G401 (cell line): ENCODE measurements at places on chromosomes 5 and 9.

DNA sequence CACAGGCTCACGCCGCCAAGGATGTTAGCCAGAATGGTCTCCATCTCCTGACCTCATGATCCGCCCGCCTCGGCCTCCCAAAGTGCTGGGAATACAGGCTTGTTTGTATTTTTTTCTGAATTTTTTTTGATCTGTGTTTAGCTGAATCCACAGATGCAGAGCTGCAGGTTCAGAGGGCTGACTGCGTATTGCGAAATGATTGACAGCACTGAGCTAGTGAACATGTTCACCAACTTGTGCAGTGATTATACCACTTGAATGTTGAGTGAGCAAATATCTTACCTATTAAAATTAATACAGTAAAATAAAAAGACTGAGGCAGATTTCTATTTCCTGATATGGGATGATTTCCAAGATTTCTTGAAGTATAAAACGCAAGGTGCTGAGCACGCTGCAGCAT, 123.1 kb upstream of the PHYKPL start:
- no peak for DNase-seq

DNA sequence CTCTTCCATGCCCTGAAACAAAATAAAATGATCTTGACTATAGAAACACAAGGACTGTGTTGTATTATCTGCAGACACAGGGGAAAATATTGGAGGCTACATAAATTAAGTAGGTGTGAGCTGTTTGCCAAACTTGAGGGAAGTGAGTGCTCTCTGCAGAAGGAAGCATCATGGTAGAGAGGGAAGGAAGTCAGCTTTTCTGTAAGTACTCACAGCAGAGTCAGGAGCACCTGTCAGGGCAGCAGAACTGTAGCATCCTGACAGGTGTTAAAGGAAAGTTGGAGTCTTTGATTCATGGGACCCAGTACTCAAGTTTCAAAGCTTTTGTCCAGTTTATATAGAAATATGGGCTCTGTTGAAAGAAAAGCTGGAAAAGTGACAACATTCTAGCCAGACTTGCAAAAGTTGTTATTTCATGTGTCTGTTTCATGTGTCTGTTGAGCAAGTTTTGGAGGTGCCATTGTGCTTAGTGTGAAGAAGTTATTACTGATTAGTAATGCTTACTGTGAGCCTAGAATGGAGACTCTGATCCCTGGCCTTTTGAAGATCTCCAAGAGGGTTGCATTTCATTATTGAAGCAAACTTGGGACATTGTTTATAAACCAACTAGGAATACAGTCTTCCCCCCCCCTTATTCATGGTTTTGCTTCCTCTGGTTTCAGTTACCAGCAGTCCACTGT, 194.7 kb downstream of the SPATA31D1 start:
- DNase-seq, result no peak

GRCh38 chr5:402615-403359, 40.2 kb upstream of the EXOC3 start:
- no peak for DNase-seq

GRCh38 chr5:133421394-133421793, 190.9 kb downstream of the FSTL4 start:
- peak; percentile 16 for DNase-seq

DNA sequence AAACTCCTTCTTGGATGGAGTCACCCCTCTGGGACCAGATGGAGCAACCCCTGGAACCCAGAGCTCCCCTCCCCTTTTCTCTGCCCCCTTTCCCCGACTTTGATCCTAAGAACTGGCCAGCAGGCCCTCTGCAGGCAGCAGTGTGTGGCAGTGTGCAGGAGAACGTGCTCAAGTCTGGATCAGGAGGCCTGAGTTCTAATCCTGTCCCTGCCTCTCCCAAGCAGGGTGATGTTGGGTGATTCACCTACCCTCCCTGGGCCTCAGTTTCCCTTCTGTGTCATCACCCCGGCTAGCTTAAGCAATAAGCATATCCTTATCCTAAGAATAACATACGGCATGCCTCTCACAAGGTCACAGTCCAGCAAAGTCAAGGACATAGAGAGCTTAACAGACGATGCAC, 67.6 kb downstream of the C9orf50 start:
- no peak for DNase-seq

DNA sequence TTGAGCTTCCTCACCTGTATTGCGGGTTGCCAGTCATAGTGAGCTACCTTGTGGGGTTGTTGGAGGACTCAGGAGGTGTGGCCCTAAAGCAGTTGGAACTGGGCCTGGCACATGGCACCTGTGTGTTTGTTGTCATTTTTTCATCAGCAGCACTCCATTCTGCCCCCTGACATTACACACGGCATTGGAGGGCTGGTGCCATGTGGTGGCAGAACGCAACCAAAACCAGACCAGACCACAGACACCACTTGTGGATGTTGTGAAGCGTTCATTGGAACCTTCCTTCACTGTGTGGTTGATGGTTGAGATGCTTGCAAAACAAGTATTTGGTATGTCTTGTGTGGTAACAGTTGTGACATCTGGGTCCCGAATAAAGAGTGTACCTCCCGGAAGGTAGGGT, 113.2 kb upstream of the ERCC6L2 start:
- DNase-seq, result no peak

- DNase-seq, result no peak
Measured at GRCh38 chr5:154761046-154761736, 6.0 kb downstream of the LARP1 start.

DNA sequence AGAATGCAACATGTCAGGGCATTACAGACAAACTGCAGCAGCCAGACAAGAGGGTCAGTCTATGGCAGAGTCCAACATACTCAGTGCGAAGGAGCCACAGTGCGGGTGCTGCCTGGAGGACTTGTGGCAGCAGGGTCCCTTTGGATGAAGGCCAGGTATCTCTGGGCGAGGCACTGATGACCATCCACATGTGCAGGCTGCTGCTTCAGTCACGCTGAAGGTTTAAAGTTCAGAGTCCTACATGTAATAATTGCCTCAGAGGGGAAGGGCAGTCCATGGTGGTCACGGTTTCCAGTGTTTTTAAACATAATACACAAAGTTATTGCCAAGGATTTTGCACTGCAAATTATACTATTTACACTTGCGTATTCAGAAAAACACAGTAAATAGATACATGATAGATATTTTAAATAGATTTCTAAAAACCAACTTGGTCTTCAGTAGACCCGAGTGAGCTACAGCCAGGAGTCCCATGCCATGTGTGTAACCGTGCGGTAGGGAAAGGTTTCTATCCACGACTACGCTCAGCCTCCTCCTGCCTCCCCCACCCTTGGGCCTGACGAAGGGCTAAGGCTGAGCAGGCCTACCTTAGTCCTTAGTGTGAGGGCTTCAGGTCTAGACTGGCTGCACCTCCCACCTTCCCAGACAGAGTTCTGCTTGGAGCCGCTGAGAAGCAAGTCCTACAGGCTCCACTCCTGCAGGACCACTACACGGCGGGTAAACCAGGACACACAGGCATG, 76.2 kb downstream of the GPR21 start:
- DNase-seq, result no peak

DNA sequence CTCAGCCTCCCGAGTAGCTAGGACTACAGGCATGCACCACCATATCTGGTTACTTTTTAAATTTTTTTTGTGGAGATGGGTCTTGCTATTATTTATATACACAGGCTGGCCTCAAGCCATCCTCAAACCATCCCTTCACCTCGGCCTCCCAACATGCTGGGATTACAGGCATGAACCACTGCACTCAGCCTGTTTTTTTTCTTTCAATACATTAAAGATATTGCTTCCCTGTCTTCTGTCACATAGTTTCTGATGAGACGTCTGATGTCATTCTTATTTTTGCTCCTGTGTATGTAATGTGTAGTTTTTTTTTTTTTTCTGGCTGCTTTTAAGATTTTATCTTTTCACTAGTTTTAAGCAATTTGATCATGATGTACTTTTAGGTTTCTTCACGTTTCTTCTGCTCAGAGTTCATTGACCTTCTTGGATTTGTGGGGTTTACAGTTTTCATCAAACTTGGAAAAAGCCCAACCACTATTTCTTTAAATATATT, 11.4 kb upstream of the RGS3 start:
- DNase-seq, result no peak

DNA sequence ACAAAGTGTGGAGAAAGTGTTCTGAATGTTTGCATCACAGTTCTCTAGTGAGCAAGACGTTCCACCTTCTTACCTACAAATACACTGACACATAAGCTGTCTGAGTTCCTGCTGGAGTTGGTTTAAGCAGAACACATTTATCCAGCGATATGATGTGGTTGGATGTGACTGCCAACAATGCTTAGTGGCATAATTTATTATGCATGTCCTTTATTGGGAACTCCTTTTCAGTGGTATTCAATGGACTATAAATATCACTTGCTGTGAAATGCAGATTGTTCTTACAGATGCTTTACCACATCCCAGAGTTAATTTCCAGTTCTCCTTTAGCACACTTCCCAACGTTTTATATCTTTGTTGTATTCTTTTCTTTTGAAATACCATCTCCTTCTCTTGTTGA, 222.2 kb downstream of the LURAP1L start:
- no peak for DNase-seq

GRCh38 chr5:58365791-58366190, 94.1 kb downstream of the PLK2 start:
- DNase-seq, result no peak

GRCh38 chr5:60526336-60526875, 173.6 kb downstream of the DEPDC1B start:
- no peak for DNase-seq

- DNase-seq, result no peak
Measured at GRCh38 chr9:110797611-110798010, 129.0 kb downstream of the MUSK start.

- no peak for DNase-seq
Measured at GRCh38 chr5:22102823-22103359, 750.3 kb downstream of the CDH12 start.

- peak; percentile 83 for DNase-seq
Measured at GRCh38 chr9:128257086-128257825, 18.6 kb downstream of the GOLGA2 start.

DNA sequence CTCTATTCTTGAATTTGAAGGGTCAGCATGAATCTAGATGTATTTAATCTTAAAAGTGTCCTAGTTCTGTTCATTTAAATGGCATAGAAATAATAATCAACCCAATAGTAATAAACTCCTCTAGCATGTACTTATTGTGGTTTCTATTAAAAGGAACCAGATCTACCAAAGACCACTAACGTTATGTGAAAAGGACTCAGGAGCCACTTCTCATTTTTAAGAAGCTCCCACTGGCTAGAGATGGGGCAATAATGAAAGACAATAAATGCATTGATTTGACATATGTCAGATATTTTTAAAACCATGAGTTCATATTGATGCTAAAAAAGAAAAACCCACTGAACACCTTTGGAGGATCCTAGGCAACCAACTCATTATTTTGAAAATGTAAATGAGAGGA, 191.9 kb downstream of the ATP10B start:
- DNase-seq, result no peak

DNA sequence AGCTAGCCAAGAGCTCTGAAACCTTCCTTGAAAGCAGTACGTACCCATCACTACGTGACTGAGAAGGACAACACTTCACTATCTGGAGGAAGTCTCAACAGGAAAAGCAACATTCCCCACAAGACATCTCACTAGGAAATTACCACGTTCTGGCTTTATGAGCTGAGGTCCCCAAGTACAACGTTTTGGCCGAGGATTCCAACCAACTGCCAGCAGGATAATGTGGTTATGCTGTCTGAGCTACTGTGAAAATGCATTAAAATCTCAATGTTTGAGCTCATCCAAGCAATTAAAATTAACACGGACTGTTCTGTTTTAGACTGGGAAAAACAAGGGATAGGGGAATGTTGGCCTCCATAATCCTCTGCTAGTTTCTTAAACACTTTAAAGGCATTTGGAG, 16.4 kb downstream of the MED27 start:
- DNase-seq, result no peak

DNA sequence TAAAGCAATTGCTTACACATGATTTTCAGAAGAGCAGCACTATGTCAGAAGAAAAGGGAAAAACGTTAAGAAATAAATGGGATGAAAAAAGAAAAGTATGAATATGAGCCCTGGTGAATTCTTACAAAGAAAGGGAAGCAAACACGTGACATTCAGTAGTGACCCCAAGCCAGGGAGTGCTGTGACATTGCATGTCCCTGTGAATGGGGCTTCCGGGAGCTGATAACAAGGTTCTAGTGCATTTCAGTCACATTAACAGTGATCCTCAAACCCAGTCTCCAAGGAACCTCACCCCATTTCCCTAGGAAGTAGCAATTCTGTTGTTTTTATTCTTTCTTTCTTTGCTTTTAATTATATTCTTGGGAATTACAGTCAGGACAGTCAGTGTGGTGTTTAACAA, 27.3 kb downstream of the TMEM252 start:
- DNase-seq, result no peak
